T-cell (primary cell): ENCODE measurements at places on chromosomes 7 and 10. TPM values are rescaled to one million over a fixed set of nuclear protein-coding genes. Genes with fewer than 3 reads are reported as not detected.

Gene SPDYE2B
- total RNA-seq: not detected

Gene PIP
- total RNA-seq: not detected

Gene CALML3
- not detected for total RNA-seq

Gene FAM180A
- total RNA-seq: not detected

Gene ELAPOR2
- total RNA-seq: 15.9 TPM

Gene HECTD2
- total RNA-seq: 1.8 TPM

DNA sequence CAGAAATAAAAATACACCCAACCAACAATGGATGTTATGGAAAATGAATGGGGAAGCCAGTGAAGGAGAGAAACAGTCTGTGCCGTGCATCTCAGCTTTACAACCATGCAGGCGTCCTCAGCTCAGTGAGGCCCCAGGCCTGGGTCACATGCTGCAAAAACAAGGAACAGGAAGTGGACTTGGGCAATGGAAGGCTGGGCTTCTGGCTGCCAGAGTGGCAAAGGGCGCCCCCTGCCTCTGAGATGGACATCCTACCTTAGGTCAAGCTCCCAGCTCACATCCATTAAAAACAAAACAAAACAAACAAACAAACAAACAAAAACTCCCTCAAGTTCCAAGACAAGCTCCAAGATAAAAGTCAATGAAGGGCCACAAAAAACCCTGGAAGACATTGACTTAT is 54.7 kb upstream of the AFAP1L2 start:
- H3K27ac ChIP-seq: no peak overlapping the region
- no peaks in the 10 kb centered on the region for H3K27me3 ChIP-seq
- no peak for DNase-seq
- no peak overlapping the region for H3K4me3 ChIP-seq
- no peaks in the 10 kb centered on the region for H3K4me1 ChIP-seq

GRCh38 chr7:30918676-30919075 is 7.0 kb downstream of the AQP1 start:
- H3K36me3 ChIP-seq: no peaks in the 10 kb centered on the region
- DNase-seq: no peak
- no peaks in the 10 kb centered on the region for H3K4me1 ChIP-seq
- no peak overlapping the region for H3K4me3 ChIP-seq
- no peaks in the 10 kb centered on the region for H3K27me3 ChIP-seq

DNA sequence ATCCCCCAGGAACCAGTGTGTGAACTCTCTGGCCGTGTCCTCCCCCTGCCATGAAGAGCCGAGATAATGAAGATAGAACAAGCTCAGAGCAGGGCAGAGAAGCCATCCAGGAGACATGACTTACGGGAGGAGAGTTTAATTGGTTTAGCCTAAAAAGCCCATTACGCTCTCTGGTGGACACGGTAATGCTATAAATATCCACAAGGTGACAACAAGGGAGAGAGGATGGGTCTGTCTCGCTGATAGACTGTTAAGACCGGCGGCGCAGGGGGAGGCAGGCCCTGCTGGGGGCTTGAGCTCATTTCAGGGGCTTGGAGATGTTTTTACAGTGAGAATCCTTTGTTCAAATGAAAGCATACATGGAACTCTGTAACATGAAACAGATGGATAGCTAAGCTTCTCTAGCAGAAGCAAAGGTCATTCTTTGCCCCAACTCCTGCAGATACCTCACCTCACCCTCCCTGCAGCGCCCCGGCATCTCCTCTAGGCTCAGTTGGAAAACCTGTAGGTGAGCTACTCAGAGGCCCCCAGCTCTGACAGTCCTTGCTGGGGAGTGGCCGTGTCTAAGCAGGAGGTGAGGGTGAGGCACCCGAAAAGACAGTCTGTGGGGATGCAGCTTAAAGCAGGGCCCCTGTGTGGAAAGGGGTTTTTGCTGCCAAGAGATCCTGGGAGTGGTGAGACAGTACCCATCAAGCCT is 40.8 kb upstream of the LOXL4 start:
- no peak overlapping the region for H3K4me3 ChIP-seq
- H3K27me3 ChIP-seq: peaks cover 2% of the 10 kb centered on the region
- no peaks in the 10 kb centered on the region for H3K36me3 ChIP-seq
- no peak for DNase-seq

- no peak overlapping the region for H3K27ac ChIP-seq
- H3K36me3 ChIP-seq: no peaks in the 10 kb centered on the region
- no peak overlapping the region for H3K4me3 ChIP-seq
- no peaks in the 10 kb centered on the region for H3K4me1 ChIP-seq
These were observed 31.5 kb upstream of the RSBN1L start for GRCh38 chr7:77664715-77665114.
